ENCODE measurements at places on chromosomes 3 and 15.
A peak's percentile ranks its signal among the peaks of the same experiment; 100 is the strongest.

DNA sequence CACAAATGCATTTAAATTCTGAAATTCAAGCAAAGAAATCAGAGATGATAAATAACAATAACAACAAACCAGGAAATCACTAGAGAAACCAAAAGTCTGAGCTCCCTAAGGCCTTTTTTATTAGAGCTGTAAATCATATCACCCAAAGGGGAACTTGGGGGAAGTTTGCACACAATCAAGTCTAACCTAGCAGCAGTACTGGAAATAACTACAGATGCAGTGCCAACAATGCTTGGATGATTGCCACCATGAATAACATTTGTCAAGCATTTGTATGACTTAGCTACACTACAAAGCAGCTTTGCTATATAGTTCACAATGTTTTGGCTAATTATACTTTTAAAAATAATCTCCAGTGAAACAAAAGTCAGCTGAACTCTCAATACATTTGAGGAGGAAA, 27.8 kb downstream of the SHQ1 start:
- DNase-seq = no peak

GRCh38 chr3:67587301-67587700, 67.1 kb downstream of the SUCLG2 start:
- no peak for DNase-seq

DNA sequence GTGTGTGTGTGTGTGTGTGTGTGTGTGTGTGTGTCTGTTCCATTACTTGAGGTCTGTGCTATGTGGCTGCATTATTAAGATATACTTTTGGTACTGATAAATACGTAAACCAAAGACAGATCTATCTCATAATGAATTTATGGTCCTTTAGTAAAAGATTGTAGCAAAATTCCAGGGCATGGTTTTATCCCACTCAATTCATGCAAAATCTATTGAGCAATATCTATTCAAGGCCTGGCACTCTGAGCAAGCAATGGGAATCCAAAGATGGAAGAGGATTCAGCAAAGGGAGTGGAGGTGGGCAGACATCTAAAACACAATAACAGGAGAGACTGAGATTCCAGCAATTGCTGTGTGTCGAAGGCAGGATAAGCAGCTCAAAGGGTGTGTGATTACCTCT, 86.8 kb downstream of the RFTN1 start:
- DNase-seq = no peak

DNA sequence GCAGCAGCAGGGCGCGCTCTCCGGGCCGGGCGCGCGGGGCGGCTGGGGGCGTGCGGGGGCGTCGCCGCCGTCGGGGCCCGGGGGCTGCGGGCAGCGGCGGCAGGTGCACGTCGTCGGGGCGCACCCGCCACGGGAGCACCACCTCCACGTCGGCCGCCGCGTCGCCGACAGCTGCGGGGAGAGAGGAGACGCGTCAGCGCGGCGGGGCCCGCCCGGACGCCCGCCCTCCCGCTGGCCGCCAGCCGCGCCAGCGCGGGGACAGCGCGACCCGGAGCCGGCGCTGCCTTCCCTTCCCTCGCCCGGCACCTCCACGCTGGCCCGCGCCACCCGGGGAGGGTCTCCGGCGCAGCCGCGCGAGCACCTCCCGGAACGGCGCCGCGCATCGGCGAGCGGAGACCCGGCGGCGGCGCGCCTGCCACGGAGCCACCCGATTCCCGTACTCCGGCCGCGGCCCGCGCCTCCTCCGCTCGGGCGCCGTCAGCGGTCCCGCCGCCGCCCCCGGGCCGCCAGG, 481 bp downstream of the ADAMTS17 start:
- DNase-seq = no peak

- DNase-seq = no peak
These were observed 12.1 kb upstream of the DCLK3 start for GRCh38 chr3:36776436-36776835.

GRCh38 chr15:74453925-74454763, 6.8 kb downstream of the UBL7 start:
- no peak for DNase-seq

- DNase-seq = no peak
These were observed 70.9 kb upstream of the KCNH8 start for GRCh38 chr3:19077388-19077787.

GRCh38 chr3:194711913-194712312, 26.2 kb downstream of the FAM43A start:
- DNase-seq = no peak

DNA sequence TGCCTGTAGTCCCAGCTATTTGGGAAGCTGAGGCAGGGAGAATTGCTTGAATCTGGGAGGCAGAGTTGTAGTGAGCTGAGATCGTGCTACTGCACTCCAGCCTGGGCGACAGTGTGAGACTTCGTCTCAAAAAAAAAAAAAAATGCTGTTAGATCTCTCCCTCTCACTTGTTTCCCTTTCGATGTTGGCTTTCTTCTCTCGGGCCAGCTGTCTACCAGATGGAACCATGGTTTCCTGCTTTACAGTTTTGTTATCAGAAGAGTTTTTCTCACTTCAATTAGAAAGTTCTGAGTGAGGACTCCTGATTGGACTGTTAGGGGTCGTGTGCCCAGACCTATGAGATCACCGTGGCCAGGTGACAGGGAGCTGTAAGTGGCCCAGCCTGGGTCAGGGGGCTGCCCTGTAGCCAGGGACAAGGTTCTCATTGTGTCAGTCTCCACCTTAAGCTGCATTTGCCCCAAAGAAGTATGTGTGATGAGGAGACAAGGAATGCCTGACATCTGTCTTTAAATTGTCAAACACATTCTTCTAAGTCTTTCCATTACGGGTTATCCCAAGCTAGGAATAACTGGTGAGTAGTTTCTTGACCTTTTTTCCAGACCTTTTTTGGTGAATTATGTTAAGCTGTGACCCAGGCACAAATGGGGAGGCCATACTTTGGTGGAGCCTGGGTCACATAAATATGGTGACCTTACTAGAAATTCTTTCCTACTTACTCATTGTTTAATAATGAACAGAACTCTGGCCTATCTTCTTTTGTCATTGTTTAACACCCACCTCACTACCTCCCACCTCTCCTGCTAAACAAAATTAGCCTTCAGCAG, 25.2 kb downstream of the SNAPC5 start:
- DNase-seq = no peak

DNA sequence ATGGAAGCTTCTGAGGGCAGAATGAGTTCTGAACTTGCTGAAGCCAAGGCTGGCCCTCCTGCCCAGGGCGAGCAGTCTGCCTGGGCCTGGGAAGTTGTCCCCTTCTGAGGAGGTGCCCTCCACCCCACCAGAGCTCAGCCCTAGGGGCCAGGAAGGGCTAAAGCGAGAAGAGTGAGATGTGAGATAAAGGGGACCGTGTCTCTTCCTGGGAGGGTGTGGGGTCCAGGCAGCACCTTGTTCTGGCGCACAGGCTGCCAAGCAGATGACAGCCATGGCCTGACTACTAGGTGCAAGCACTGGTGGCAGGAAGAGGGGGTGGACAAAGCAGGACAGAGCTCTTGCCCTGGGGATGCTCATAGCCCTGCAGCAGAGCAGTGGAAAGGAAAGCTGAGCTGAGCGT, 3.7 kb downstream of the PAK6 start:
- no peak for DNase-seq

- peak; percentile 67 for DNase-seq
These were observed 62.7 kb upstream of the KLF13 start for GRCh38 chr15:31263751-31264558.

DNA sequence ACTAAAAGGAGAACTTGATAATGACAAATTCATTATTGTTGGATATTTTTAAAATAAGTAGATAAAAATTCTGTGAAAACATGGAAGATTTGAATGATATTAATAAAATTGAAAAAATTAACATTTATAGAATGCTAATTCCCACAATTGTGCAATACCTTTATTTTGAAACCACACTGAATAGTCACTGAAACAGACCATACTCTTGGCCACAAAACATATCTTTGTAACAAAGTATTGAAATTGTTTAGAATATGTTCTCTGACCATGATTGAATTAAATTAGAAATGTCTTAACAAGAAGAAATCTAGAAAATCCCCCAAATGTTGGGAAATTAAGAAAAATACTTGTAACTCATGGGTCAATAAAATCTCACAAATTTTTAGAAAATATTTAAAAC, 49.2 kb downstream of the ARHGAP11B start:
- no peak for DNase-seq

DNA sequence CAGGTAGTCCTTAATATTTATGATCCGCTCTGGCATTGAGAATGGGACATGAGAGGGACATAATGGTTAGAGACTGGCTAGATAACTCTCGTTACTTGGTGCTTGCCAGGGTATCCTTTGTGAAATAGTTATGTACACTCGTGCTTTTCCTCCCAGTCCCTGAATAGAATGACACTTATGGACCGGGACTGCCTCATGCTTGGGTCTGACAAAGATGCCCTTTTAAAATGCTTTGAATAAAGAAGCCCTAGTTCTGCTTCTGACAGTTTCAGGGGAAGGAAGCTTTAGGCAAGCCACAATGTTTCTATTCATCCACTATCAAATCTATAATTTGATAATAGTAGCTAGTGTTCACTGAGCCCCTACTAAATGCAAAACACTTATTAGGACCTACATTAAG, 29.4 kb downstream of the POLR2M start:
- no peak for DNase-seq

DNA sequence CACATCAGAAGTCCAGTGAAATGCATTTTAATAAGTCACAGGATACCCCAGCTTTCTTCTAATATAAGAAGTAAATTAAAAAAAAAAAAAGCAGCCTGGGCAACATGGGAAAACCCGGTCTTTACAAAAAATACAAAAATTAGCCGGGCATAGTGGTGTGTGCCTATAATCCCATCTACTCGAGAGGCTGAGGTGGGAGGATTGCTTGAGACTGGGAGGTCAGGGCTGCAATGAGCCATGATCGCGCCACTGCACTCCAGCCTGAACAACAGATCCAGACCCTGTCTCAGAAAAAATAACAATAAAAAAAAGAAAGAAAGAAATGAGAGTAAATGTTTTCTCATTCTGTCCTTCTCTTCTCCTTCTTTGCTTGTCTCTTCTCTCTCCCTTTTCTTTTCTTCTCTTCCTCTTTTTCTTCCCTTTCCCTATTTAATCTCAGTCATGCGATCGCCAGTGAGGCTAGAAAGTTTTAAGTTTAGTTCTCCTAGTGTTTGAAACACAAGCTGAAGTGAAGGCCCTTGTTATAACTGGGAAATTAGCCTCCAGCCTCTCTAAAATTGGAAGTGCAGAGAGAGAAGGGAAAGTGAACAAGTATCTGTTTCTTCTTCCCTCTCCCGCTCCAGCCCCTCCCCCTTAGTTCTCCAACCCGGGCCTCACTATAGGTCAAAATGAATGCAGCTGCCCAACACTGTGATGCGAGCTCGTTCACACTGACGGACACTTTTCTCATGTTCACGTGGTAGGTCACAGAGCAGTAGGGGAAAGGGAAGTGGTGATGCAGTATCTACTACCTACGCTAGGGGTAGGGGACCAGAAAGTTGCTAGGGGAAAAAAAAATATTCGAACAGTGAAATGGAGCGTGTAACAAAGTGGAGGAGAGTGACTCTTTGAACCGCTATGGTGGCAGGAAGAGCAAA, 23.5 kb upstream of the TSC22D2 start:
- DNase-seq = no peak

DNA sequence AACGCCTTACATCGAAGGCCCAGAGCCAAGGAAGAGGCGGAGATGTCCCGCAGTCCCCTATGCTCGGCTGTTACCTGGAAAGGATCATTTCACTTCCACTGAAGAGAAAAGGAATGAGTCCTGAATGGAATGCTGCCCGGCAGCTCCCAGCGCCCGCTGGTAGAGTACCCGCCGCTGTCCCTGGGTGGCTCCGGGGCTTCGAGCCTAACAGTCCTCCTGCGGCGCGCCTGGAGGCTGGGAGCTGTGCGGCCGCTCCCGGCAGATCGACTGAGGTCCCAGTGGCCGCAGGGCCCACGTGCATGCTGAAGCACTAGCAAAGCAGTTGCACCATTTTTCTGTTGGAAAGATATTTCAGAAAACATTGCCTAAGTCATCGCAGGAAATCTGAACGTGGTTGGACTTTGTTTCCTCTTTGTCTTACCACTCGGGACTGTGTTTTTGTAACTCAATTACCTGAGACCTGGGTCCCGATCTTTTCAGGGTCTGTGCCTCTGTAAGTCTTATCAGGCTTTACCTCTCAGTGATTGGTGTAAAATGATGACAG, 984 bp downstream of the RNU6-1 start:
- DNase-seq = no peak

GRCh38 chr3:162492446-162493081, 996.0 kb downstream of the OTOL1 start:
- no peak for DNase-seq

DNA sequence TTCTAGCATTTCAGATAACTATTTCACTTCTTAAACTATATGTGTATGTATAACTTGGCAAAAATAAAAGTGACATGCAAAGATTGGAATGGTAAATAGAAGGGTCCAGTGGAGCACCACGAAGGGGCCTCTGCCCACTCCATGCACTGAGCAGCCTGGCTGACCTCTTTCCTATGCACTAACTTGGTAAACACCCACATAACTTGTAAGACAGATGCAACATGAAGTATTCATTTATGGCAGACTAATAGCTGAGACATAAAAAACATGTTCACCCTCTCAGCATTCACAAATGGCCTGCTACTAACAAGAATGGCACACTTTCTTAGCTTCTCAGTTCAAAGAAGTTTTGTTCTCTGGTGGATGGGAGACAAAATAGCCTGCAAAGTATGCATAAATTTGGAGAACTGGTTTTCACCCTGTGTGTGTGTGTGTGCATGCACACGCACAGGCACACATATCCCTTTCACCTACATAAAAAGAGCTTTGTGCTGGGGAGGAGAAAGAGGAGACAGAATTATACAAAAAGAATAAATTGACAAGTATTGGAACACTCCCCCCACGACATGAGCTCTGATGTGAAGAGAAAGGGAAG, 26.5 kb upstream of the RYK start:
- DNase-seq = no peak

- DNase-seq = no peak
These were observed 542.4 kb downstream of the RBMS3 start for GRCh38 chr3:29823233-29823632.

GRCh38 chr3:169390741-169391305, 272.7 kb downstream of the MECOM start:
- no peak for DNase-seq

- no peak for DNase-seq
These were observed 271.5 kb downstream of the EFHB start for GRCh38 chr3:19662486-19662885.
